ENCODE measurements at places on chromosomes 4 and X.
A peak's percentile ranks its signal among the peaks of the same experiment; 100 is the strongest.

DNA sequence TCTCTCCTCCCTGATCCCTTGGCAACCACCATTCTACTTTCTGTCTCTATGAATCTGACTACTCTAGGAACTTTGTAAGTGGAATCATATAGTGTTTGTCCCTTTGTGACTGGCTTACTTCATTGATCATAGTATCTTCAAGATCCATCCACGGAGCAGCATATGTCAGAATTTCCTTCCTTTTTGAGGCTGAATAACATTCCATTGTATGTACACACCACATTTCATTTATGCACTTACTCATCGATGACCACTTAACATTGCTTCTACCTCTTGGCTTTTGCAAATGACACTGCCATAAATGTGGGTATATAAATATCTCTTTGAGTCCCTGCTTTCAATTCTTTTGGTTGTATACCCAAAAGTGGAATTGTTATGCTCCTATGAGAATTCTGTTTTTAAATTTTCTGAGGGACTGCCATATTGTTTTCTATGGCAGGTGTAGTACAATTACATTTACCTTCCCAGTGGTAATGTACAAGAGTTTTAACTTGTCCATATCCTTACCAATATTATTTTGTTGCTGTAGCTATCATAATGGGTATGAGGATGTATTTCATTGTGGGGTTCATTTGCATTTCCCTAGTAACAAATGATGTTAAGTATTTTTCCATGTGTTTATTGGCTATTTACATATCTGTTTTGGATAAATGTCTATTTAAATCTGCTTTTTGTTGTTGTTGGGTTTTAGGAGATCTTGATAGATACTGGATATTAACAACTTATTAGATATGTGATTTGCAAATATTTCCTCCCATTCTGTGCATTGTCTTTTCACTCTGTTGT lies 466.1 kb downstream of the C4orf33 start:
- peak; percentile 4 for DNase-seq

DNA sequence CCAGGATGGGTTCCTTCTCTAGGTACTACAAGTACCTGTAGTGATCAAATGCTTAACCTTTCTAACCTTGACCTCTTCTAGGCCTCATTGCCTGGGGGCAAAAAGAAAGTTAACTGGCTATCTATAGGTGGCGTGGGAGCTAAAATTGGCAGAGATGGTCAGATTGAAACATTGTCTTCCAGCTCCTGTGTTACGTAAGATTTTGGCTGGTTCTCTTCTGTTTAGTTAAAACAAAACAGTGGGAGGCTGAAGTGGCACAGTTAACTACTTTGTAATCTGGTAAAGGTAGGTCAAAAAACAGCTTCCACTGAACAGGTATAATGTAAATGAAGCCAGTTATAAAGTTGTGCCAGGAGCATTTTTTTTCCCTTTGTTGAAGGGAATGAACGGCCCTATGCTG lies 115.2 kb downstream of the MBNL3 start:
- DNase-seq = no peak

GRCh38 chrX:47460561-47460960 lies 22.5 kb downstream of the ZNF41 start:
- DNase-seq = no peak

GRCh38 chr4:159229164-159229563 lies 126.3 kb downstream of the RAPGEF2 start:
- DNase-seq = peak; percentile 90

DNA sequence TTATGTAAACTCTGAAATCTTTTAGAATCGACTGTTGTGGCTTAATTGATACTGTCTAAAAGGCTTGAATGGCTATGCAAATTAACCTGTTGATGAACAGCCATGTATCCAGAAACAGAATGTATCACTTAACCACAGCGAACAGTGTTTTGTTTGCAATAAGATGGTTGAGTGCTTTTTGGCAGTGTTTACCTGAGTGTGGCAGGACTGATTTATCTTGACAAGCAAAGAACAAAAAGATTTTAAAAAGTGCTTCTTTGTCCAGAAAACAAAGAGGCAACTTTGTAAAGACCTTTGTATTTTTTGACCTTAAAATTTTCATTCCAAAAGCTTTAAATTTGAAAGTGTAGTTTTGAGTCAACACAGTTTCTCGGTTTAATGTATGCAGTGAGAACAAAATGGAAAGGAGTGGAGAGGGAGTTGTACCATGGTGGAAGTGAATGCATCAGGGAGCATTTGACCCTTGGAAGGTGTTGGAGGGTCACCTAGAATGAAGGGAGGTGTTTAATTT lies 18.0 kb downstream of the ARHGAP10 start:
- DNase-seq = no peak

- no peak for DNase-seq
Measured at GRCh38 chr4:138775890-138776289, 239.7 kb upstream of the NOCT start.

DNA sequence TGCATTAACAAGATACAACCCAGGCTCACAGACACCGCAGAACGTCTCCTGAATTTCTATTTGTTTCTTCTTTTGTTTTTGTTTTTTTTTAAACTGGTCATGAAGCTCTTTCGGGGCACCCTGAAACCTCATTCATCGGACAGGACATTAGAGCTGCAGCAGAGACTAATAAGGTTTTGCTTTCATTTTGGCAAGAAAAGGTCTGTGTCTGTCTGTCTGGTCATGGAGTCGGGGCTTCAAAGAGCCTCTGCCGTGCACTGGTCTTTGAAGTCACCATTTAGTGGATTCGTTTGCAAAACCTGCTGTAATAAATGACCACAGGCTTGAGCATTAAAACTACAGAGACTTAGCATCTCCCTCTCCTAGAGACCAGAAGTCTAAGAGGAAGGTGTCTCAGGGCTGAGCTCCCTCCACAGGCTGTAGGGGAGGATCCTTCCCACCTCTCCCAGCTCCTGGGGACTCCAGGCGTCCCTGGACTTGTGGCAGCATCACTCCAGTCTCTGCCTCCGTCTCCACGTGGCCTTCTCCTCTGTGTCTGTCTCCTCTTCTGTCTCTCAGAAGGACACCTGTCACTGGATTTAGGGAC lies 247.5 kb downstream of the CRLF2 start:
- no peak for DNase-seq

- peak; percentile 96 for DNase-seq
Measured at GRCh38 chr4:5747738-5748375, 36.9 kb downstream of the EVC start.

GRCh38 chrX:25941559-25942250 lies 196.4 kb upstream of the MAGEB18 start:
- DNase-seq = no peak

DNA sequence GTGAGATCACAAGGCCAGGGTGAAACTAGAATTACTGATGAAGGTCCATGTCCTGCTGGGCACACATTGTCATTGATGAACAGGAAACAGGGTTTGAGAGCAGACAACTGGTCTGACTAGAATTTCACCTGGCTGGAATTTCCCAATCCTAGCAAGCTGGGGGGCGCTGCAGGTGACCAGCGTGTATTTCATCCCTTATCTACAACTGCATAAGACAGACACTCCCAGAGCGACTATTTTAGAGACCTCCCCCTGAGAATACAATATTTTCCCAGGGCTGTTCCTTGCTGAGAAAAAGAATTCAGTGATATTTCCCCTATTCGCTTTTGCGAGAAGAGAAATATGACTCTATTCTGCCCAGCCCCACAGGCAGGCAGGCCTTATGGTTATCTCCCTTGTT lies 432.6 kb upstream of the GALNT7 start:
- DNase-seq = no peak

DNA sequence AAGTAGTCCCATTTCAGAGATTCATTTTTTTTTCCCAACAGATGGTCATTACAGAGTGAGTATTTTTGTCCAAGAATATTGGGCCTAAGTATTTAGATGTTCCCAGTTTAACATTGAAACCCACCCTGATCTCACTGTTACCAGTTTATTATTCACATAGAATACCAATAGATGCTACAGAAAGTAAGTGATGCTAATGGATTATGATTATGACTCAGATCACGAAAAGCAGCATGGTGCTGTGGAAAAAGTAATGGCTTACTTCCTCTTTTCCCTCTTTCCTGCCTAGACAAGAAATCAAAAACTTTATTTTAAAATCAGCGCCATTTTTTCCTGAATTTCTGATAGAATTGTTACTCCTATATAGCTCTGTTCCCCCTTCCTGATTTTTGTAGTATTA lies 51.9 kb downstream of the GSPT2 start:
- no peak for DNase-seq

DNA sequence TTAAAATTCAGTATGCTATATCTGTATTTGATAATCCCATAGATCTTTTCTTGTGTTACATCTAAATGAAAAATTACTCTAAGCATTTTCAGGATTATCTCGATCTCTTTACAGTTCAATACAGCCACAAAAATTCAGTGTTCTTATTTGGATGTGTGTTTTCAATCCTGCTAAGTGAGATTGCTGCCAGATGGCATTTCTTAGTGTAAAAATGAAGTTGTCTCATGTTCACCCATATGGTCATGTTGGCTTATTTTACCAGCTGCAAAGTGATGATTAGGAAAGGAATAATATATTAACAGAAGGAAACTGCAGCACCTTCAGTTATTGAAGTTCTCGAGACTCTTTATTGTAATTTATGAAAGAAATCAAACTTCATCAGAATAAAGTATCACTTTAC lies 12.1 kb upstream of the FAM47A start:
- DNase-seq = no peak

GRCh38 chr4:18197467-18197866 lies 175.9 kb upstream of the LCORL start:
- no peak for DNase-seq

Measured in non-pigmented ciliary epithelial cell (primary cell).